ENCODE measurements at places on chromosomes 5 and 9.

- no peak for DNase-seq
Observed at GRCh38 chr5:150020249-150020648, 19.7 kb downstream of the HMGXB3 start.

- no peak for DNase-seq
Observed at GRCh38 chr9:102405218-102405867, 589.8 kb upstream of the CYLC2 start.

- DNase-seq: no peak
Observed at GRCh38 chr9:90870621-90871326, 69.2 kb downstream of the SYK start.

DNA sequence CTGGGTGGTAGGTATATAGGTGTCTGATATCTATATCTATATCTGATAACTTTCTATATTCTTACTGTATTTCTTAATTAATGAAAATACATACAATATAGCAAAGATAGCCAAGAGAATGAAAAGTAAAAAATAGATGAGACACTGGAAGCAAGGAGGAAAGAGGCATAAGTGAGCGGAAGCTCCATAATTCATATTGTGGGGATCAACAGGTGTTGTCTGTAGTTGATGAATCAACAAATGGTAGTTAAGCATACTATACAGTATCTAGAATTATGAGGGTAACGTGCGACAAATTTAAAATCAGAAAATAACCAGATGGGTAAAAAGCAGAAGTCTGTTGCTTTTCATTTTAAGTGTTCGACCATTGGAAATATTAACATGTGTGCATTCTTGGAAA is 7.1 kb downstream of the SPTLC1 start:
- DNase-seq: no peak

GRCh38 chr5:61821561-61821960 is 484.4 kb upstream of the KIF2A start:
- no peak for DNase-seq

DNA sequence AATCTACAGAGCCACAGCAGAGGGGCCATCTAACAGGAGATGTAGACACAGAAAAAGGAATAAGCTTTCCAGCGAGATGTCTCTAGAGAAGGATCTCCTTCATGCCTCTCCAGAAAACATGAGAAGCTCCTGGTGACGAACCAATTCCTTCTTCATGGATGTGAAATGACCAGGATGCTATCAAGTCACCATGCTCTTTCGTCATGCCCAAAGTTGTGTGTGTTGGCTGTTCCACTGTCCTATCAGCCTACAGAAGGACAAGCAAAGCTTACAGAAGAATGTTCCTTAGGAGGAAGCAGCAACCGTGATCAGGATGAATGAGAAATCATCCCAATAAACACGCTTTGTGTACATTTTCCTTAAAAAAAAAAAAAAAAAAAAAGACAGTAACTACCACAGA is 54.4 kb downstream of the ALDH7A1 start:
- no peak for DNase-seq

DNA sequence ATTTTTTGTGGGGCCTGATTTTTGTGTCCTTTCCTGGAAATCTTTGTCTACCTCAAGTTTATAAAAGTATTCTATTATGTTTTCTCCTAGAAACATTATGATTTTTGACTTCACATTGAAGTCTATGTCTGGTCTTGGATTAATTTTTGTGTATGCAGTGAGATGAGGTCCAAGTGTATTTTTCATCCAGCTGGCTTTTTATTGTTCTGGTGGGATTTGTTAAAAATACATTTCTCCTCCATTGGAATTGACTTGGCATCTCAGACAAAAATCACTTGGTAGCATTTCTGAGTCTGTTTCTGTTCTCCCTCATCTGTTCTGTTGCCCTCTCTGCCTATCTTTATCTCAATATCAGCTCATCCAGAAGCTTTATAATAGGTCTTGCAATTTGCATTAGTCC is 109.0 kb downstream of the IRX1 start:
- DNase-seq: no peak

- DNase-seq: no peak
Observed at GRCh38 chr5:173699966-173700365, 83.5 kb upstream of the BOD1 start.

DNA sequence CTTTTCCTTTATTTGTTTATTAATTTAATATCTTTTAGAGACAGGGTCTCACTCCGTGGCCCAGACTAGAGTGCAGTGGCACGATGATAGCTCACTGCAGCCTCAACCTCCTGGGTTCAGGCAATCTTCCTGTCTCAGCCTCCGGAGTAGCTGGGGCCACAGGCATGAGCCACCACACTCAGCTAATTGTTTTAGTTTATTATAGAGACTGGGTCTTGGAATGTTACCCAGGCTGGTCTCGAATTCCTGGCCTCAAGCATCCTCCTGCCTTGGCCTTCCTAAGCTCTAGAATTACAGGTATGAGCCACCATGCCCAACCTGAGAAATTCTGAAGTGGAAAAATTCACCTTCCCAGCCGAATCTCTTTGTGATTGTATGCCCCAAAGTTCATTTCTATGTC is 139.4 kb upstream of the SLC12A2 start:
- DNase-seq: no peak

GRCh38 chr9:129572052-129572425 is 48.9 kb downstream of the C9orf50 start:
- DNase-seq: no peak

DNA sequence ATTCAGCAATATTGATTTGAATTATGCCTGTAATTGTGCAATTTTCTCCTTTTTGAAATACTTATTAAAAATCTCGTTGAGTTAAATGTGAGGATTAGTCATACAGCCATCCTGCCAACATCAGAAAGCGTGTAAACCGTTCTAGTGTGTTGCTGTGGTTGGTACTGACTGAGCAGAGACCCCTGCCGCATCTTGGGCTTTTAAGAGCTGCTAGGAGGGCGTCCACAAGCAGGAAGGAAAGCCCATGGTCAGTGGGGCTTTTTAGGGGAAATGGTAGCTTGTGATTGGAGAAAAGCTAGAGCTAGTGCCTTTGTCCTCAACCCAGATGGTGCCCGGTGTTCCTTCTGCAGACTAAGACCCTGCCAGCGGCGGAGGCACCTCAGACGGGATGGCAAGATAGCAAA is 1.3 kb downstream of the SDHA start:
- no peak for DNase-seq

DNA sequence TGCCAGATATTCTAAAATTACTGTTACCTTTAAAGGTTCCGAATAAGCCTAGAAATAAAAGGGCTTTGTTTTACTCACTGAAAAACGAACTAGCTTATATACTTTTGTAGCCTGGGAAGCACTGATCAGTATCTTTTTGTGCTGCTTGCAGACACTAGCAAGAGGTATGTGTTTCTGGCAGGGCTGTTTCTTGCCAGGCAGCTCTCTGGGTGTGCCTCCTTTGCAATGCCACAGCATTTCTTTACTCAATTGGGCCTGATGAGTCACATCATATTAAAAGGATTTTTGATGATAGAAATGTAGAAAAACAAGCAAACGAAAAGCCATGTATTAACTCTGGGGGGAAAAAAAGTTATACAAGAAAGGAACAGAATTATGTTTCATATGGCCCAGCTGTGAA is 35.6 kb downstream of the CD180 start:
- no peak for DNase-seq

- DNase-seq: no peak
Observed at GRCh38 chr5:64000096-64000495, 37.9 kb upstream of the HTR1A start.

DNA sequence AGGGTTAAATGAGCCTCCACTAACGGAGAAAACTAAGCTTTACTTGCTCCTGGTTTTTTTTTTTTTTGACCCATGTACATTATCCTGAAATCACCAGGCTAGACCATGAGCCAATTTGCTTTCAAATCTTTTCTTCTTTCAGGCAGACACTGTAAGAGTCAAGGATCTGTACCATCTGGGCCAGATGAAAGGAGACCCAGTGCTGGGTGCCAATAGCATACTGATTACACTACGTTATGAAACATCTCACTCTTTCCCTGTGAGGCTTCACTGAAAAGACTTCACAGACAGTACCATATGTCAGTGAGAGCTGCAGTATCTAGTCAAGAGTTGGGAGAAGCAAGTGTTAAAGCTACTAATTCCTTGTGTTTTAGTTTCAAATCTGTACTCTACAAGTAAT is 161.2 kb upstream of the PTPRD start:
- no peak for DNase-seq

DNA sequence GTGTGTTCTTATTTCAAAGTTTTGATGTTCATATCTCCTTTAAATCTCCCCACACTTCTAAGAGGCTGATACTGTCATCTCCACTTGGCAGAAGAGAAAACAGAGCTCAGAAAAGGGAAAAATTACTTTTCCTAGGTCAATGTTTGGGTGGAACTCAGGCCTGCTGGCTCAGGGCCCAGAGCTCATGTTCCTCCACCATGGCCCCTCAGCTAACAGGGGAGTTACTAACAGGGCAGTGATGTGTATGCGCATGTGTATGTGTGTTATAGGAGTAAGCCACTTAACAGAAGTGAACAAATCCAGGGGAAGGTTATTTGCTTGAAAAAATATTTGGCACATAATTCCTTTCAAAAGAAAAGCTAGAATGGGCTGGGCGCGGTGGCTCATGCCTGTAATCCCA is 2.5 kb downstream of the C1QTNF2 start:
- no peak for DNase-seq

- no peak for DNase-seq
Observed at GRCh38 chr5:1200495-1201326, 684 bp upstream of the SLC6A19 start.

- DNase-seq: no peak
Observed at GRCh38 chr5:166004006-166004405, 2287.4 kb upstream of the WWC1 start.

- no peak for DNase-seq
Observed at GRCh38 chr9:101055516-101055915, 27.0 kb downstream of the PLPPR1 start.

DNA sequence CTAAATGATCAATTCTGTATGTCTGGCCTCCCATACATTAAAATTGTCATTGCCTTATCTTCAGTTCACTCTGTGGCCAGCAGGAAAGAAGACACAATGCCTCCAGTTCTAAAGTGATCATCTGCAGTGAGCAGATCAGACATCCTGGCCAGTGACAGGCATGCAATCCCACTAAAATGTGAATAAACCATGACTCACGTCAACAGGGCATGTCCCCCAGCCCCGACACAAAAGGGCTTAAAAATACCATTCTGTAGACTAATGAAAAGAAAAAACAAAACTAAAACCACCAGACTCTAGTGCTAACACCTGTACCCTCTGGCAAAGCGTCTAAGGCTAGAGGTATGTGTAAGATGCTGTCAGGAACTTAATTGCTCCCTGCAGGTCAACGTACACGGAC is 38.5 kb downstream of the DDX31 start:
- DNase-seq: no peak

DNA sequence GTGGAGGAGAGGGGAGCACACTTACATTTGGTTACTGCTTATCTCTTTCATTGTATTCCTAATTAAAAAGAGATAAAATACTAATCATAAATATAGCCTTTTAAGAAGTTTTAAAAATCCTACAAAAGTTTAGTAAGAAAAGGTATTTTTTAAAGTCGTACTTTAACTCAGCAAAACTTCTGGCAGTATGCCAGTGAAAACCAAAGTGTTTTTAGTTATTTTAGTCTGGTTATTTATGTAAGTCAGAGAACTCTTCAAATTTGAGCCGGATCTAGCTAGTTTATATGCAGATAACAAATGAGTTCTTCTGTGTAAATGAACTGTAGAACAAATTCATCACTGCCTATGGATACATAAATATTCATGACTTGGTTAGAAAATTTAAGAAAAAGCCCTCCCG is 36.5 kb upstream of the ANKDD1B start:
- no peak for DNase-seq

- no peak for DNase-seq
Observed at GRCh38 chr9:130137641-130138081, 34.5 kb upstream of the NCS1 start.

- no peak for DNase-seq
Observed at GRCh38 chr9:75964427-75964826, 74.0 kb downstream of the PCSK5 start.

- DNase-seq: no peak
Observed at GRCh38 chr9:81053298-81054025, 635.9 kb downstream of the TLE1 start.

DNA sequence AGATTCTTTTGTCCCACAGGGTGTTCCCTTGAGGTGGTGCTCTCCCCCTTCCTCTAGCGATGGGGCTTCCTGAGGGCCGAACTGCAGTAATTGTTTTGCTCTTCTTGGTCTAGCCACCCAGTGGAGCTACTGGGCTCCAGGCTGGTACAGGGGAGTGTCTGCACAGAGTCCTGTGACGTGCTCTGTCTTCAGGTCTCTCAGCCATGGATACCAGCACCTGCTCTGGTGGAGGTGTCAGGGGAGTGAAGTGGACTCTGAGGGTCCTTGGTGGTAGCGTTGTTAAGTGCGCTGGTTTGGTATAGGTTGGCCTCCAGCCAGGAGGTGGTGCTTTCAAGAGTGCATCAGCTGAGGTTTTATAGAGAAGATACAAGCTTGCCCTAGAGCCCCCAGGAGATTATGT is 20.4 kb upstream of the CEP72 start:
- no peak for DNase-seq

DNA sequence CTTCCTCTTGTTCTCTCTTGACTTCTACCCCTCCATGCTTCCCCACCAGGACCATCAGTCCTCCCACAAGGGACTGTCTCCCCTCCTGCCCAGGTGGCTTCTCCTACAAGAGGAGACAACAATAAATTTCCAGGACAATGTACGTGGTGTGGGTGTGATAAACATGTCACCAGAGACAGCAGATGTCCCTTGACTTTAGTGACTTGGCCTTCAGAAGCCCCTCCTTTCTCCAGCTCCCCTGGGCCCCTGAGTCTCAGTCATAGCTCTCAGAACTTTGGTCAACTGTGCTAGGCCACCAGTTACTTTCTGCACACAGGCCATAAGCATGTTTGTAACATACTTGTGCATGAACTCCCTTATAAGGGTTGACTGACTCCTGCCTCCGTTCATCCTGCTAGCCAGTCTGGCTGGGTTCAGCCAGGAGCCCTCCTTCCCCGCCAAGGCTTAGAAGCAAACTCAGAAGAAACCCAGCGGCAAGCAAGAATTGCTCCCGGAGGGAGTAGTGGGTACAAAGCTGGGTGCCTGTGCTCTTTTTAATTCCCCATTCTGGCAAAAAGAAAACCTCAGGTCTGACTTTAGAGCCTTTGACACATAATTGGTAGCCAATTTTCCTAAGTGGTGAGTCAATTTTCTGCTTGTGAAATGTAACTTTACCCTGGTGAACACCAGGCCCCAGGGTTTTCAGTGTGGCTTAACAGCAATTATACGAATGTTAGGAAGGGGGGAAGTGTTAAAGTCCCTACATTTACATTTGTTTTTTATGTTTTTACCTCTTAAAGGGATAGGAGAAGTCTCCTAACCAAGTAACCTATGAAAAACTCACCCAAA is 49.2 kb downstream of the EBF1 start:
- DNase-seq: no peak

DNA sequence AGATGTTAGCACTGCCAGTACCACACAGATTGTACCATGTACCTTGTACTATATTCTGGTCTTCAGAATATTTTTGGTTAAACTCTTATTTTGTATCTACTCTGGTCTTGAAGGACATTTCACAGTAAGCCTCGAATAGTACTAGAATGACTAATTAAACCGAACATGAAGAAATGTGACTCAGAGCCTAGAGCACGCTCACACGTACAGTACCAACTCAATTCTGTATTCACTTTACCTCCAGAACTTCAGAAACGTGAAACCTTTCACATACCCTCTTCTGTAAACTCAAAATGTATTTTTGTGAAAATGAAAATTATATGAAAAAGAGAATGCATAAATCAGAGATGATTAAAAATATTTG is 112.8 kb downstream of the MVB12B start:
- no peak for DNase-seq

Measured in stimulated activated CD4-positive, alpha-beta T cell treated with anti-CD3 and anti-CD28 coated beads, TNF-alpha, amount 100 ng/mL, for 1 hour (primary cell).